DND-41 (cell line): ENCODE measurements at places on chromosomes 6 and 20.

DNA sequence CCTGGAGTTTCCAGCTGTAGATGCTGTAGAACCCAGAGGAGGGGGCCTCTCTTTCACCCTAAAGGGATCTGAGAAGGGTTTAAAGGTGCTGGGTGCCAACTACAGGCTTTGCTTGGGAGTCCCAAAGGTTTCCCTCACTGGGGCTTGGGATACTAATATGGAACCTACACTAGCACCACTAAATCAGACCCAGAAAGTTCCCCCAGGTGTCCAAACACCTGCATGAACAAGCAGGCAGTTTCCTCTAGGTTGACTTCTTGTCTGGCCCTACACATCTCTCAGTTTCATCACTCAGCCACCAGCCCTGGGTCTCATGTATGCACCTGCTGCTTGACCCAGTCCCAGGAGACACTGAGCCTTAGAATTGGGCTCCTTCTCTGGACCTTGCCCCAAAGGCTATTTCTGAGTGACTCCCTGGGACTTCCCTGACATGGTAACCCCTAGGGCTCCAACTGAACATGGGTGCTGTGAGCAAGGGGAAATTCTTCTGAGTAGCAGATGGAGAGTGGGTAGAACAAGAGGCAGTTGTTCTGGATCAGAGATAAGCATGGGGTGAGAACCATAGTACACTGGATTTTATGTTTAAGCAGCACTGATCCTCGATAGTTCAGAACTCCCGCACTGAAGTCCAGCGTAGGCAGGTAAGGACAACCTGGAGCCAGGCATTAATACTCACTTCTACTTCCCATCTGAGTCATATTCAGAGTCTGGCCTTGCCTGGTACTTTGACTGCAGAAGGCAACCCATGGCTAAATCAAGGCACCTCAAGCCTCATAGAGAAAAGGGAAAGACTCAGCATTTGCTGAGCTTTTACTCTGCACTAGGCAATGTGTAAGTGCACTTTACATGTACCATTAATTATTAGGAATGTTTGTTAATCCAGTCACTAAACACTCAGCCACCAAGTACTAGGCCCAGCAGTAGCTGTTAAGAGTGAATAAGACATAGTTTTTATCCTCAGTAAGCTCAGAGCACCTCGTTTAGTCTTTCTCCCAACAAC is 16.8 kb downstream of the BCL2L1 start:
- DNase-seq = no peak

DNA sequence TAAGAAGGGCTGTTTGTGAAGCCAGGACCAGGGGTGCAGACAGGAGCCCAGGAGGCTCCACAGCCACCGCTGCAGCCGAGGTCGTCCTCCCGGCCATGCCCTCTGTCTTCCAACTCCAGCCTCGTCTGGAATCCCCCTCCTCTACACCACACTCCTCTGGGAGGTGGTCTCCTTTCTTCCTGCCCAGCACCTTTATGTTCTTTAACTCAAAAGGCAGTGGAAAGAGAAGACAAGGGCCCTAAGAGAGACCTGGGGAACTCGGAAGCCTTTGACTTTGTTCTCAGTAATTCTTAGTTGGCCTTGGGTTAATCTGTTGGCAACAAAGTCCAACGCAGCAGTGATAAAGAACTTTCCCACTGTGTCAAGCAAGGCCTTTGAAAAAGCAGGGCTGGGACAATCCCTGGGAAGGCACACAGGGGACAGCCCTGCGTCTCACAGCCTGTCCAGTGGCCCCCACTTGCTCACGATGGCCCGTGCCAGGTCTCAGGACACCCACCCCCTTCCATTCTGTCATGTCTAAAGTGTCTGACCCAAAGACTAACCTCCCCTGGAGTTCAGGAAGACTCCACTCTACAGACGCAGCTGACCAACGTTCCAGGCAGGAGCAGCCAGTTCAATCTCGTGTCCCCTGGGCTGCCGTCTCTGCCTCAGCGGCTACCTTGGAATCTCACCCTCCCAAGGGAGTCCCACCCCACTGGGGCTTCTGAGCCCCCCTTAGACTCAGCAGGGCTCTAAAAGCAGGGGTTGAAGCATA is 42.8 kb upstream of the FAM50B start:
- DNase-seq = no peak

- DNase-seq = no peak
Observed at GRCh38 chr6:159836718-159837490, 36.8 kb downstream of the PNLDC1 start.

- DNase-seq = no peak
Observed at GRCh38 chr6:4319981-4320683, 184.8 kb upstream of the ECI2 start.

DNA sequence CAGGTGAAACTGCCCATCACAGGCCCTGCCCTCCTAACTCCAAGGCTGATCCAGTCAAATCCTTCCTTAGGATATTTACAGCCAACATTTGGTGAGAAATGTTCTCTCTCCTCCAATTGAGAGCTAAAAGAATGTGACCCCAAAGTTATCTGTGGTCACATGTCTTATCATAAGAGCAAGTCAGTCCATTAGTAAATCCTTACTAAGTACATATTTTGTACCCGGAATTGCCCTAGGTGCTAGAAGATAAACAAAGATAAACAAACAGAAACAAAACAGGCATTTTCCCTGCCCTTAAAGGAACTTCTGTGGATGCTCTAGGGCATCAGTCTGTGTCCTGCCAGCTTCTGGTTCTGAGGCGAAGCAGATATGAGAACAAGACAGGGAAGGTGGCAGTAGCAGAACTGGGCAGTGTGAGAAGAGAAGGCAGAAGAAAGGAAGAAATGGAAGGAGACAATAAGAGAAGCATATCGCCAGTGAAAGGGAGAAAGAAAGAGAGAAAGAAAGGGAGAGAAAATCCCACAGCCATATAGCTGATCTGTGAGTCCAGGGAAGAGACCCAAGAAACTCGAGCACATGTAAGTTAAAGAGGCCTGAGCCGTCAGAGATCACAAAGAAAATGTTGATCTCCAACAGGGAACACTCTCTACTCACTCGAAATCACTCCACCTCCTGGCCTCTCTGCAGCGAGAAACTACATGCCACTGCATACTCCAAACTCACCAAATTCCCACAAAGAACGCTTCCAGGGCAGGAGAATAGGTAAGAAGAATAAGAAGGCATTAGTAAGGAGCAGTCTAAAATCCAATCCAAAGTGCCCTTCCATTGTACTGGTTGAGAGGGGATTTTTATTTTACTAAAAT is 41.7 kb downstream of the CDK5RAP1 start:
- DNase-seq = no peak
